ENCODE measurements at places on chromosomes 6 and 20.

DNA sequence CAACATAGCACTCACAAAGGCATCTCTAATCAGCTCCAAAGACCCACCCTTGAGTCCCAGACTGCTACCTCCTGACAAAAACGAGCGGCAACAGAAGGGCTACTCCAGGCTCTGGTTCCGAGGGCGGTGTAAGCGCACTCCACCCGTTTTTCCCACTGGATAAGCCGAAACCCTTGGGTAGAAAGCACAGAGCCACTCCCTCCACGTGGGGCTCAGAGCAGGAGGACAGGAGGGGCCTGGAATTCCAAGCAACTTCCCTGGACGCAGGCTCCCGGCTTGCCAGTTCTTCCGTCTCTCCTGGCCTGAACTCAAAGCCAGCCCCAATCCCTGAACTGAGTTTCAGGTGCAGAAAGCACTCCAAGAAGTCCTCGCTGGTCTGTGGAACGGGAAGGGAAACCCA, 7.4 kb downstream of the GMEB2 start:
- DNase-seq, result no peak

DNA sequence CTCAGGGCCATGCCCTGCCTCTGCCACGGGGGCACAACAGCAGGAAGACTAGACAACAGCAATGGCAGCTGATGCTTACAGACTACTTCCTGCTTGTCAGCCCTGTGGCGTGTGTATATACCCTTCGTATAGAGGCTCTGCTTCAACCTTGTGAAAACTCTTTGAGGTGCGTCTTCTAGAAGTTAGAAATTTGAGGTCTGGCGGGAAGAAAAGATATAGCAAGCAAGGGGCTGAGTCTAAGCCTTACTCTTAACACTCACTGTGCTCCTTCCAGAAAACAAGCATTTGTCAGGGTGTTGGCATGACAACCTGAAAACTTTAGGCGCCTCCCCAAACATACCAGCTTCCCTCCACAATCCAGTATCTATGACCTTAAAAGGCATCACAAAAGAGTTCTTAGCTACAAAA, 33.3 kb downstream of the JPH2 start:
- DNase-seq, result no peak

- DNase-seq, result no peak
Measured at GRCh38 chr6:166595061-166595780, 8.7 kb upstream of the RAMACL start.

GRCh38 chr20:20369250-20370093, 1.6 kb downstream of the INSM1 start:
- peak; percentile 39 for DNase-seq

GRCh38 chr20:61745397-61746146, 320.1 kb downstream of the TAF4 start:
- DNase-seq, result no peak

DNA sequence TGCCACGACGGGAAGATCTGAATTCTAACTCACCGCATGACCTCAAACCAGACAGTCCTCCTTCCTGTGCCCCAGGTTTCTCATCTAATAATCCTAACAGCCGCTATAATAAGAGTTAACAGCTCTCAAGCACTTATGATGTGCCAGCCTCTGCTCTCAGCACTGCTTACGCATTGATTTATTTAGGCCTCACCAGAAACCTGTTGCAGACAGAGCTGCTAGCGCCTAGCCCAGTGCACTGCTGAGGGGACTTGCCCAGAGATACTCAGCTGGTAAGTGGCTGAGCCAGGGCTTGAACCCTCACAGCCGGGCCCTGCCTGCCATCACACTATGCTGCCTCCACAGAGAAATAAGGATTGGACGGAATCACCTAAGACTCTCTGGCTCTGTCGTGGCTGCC, 37.7 kb downstream of the GRM4 start:
- no peak for DNase-seq

- DNase-seq, result no peak
Measured at GRCh38 chr6:76510489-76510888, 438.0 kb upstream of the IMPG1 start.

DNA sequence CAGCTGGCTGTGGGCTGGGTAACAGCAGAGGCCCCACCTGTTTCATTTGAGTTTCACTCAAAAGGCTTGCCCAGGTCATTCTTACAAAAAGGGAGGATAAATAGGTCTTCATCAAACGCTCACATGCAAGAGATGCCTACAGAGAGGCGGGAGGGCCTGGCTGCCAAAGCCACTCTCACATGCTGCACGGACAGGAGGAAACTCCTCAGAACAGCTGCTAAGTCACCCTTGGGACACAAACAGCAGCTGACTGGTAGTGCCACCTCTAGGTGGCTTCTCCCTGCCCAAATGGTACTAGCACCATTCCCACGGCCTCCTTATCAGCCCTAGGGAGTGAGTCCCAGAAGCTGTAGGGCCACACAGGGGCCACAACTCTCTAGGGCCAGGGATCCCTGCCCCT, 23.8 kb downstream of the SLC22A23 start:
- DNase-seq, result no peak

DNA sequence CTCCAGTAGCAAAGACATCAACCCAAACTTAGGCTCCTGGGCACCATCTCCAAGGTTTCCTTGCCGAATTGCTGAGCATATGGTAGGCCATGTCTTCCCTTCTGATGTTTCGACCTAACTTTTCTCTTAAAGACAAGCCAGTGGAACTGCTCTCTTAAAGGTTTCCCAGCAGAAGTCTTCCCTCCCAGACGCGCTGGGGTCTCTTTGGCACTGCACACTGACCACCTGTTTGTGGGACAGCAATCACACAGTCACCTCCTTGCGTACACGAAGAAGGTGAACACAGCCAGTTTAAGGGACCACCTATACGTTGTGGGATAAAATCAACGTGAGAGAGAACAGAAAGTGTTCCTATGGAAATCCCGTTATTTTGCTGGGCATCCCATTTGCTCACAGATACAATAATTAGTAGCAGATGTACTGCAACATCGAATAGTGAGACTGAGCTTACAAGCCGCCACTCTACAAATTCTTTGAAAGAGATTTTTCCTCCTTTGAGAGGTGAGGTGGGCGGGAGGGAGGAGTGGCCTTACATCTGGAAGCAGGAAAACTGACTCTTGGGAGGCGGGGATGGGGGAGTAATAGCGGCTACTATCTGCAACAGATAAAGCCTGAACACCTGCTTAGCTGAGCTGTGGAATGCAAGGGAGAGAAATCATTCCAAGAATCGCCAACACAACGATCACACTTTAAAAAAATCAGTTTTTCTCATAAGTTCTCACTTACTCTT, 9.9 kb downstream of the GRIK2 start:
- DNase-seq, result no peak

GRCh38 chr6:111803804-111804203, 69.4 kb downstream of the FYN start:
- DNase-seq, result no peak

DNA sequence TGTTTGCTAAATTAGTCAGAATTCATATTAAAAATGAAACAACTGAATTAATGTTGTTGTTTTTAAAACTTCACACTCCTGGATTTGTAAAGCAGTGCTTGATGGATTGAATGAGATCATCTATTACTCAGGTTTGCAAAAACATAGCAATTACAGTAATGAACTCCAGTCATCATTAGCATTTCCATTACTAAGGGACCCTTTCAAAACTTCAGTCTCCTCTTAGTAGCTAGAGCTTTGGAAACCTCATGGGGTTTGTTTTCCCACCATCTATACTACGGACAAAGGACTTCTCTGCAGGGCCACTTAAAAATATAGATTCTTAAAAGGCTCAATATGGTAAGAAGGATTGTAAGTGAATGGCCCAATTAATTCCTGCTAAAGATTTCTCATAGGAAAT, 209.9 kb upstream of the PRND start:
- no peak for DNase-seq

- DNase-seq, result no peak
Measured at GRCh38 chr6:55495277-55495676, 83.7 kb downstream of the HMGCLL1 start.

DNA sequence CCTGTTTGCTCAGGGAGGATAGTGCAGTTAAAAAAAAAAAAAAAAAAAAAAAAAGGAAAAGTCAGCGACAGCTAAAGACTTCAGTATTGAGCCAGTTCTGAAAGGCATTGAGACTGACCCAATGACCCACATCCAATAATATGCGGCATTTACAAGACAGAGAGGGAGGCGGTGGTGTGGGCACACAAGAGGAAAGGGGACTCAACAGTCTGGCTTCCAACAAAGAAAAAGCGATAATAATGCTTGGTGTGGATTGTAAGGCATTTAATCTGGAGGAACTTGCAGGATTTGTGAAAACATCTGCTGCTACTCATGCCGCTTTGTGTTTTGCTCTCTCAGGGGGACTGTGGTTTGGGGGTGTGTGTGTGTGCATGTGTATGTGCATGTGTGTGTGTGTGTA, 784.3 kb upstream of the CHD6 start:
- DNase-seq, result no peak

GRCh38 chr20:62696989-62697388, 11.6 kb upstream of the NTSR1 start:
- DNase-seq, result no peak

All from NCI-H1092 treated with DMSO at 0.1 percent for 48 hours (cell line).